ENCODE measurements at places on chromosomes 6 and 20.

DNA sequence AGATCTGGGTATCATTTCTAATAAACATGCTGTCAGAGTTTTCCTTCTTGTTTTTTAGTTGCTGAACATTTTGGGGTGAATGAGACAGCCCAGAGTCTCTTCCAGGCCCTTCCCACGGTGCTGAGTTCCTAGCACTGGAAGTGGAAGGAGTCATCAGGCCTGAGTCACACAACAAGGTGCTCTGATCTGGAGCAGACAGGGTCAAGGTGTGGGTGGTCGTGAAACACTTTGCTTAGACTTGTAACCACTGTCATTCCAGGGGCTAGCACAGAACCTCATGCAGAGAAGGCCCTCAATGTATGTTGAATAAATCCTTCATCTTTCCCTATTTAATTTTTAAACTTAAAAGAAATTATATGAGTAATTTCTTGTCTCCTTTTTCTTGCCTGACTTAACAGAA is 60.6 kb downstream of the TXLNB start:
- DNase-seq = no peak

- no peak for DNase-seq
These were observed 1.6 kb downstream of the ZMYND8 start for GRCh38 chr20:47354714-47355488.

GRCh38 chr6:90938122-90938521 is 351.2 kb upstream of the MAP3K7 start:
- peak; percentile 37 for DNase-seq

- DNase-seq = peak; percentile 43
These were observed 35.7 kb downstream of the TSPYL4 start for GRCh38 chr6:116218172-116218633.

GRCh38 chr20:5831539-5832237 is 81.5 kb downstream of the SHLD1 start:
- no peak for DNase-seq

DNA sequence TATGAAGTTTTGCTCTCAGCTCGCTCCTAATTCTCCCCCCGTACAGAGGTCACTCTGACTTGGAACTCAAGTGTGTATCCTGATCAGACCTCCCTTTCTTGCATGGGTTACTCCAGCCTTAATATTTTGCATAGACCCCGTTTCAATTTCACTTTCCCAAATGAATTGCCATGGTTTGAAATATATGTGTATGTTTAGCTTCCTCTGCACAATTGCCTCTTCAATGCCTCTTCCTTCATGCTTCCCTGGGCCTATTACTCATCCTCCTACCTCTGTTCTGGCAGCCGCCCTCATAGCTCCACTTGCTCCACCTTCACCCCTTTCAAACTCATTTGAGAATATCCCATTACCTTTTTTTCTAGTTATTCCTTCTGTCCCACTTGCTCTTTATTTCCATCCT is 90.0 kb upstream of the SAMD5 start:
- DNase-seq = no peak

DNA sequence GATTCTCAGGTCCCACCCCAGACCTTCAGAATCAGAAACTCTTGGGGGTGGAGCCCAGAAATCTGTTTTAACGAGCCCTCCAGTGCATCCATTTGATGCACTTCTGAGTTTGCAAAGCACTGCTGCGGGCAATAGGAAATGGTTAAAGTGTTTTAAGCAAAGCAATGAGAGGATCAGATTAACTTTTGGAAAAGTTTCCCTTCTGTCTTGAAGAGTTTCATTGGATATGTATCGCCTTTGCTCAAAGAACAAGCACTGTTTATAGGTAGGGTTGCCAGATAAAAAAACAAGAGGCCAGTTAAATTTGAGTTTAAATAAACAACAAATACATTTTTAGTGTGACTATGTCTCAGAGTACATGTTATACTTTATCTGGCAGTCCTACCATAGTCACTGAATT is 226.0 kb downstream of the BMP7 start:
- no peak for DNase-seq

- no peak for DNase-seq
These were observed 280.6 kb downstream of the KHDC1L start for GRCh38 chr6:72944660-72945059.

GRCh38 chr6:80437221-80437620 is 330.8 kb downstream of the BCKDHB start:
- peak; percentile 22 for DNase-seq

DNA sequence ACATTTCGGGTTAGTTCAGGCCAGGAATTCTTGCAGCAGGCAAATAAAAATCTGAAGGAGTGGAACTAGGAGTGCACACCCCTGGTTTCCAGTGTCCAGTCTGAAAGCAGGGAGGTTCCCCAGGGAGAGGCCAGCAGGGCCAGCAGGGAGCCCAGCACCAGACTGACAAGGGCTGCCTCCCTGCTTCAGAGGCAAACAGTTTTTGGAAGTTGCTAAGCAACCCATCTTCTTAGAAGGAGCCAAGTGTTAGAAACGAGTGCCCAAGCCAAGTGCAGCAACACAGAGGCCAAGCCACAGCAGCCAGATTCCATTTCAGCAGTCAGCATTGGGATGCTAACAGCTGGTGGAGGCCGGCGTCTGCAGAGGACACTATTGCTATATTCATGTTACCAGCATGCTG is 179.1 kb downstream of the SYNDIG1 start:
- DNase-seq = no peak

- DNase-seq = no peak
These were observed 19.2 kb downstream of the MAPK13 start for GRCh38 chr6:36149476-36149875.

DNA sequence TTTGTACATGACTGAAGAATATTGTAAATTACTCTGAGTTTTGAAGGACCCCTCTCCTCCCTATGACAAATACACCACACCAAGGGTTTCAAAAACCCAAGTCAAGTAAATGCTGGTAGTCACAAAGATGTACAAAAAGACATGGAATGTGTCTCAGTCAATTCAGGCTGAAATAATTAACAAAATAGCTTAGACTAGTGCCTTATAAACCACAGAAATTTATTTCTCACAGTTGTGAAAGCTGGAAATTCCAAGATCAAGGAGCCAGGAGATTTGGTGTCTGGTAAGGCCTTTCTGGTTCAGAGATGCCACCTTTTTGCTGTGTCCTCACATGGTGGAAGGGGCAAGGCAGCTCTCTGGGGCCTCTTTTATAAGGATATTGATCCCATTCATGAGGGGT is 202.3 kb upstream of the RIN2 start:
- DNase-seq = no peak

DNA sequence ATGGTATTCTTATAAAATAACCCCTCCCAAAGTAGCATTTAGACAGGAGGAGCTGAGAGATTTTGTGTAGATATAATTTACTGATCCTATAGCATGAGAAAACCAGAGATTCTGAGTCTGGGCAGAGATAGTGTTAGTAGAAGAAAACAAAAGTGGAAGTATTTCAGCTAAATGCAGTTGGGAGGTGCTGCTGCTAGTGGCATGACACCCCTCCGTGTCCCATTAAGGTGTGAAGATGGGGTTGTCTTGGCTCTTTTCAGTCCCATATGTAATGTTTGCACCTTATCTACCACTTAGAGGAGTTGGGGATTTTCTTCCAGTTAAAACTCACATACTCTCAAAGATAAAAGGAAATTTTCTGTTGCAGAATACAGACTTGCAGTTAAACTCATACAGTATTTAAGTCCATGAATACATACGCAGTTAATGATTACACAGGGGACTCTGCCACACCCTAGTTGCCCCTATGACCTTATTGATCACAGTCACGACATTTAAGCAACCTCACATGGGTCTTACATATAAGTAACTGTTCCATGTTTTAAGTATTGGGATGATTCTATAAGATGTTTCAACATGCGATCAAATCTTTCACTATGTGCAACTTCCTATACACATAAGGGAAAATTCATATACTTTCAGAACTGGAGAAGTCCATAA is 11.5 kb downstream of the TAAR2 start:
- no peak for DNase-seq

- DNase-seq = no peak
These were observed 110.7 kb downstream of the ZDHHC14 start for GRCh38 chr6:157491571-157492232.

- no peak for DNase-seq
These were observed 218.6 kb downstream of the DLL1 start for GRCh38 chr6:170072246-170072645.

DNA sequence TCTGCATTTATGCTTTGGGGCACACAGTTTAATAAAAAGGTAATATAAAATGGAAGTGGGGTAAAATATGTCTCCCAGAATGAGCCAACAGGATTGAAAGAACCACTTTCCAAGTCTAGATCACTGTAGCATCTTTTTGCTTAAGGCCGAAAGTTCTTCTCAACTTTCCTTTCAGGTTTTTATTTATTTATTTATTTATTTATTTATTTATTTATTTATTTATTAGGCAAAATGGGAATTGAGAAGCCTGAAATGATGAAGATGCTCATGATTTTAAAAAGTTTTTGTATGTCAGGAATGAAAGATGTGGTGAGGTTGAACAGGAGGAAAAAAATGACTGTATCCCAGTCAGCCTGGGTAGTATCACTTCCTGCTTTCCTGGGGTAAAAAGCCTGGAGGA is 24.0 kb downstream of the TSHZ2 start:
- no peak for DNase-seq

DNA sequence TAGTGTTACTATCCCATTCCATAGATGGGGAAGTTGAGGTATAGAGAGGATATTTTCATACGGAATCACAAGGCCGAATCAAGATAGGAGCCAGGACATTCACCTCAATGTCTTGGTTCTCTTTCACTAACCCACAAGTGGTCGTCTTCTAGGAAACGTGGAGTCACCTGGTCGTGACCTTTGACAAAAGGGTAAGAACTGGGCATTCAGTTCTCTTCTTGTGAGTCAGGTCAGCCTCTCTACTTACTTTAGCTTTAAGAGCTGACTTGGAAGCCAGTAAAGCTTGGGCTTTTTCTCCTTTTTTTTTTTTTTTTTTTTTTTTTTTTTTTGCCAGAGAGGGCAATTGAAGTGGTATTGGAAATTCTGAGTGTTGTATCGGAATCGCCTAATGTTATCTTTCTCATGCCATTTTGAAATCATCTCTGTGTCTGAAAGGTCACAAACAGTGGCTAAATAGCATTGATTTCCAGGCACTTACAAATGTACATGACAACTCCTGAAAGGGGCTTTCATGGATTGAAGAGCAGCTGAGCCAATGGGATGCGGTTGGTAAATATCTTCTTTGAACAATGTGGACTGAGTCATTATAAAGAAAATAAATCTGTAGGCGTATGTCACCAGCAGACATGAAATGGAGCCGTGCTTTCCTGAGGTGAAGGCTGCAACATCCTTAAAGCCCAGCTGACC is 356.9 kb downstream of the KIF16B start:
- DNase-seq = no peak

- DNase-seq = no peak
These were observed 45.1 kb upstream of the TAGAP start for GRCh38 chr6:159089909-159090308.

GRCh38 chr6:21808045-21808470 is 214.5 kb downstream of the SOX4 start:
- peak; percentile 42 for DNase-seq

- no peak for DNase-seq
These were observed 67.2 kb upstream of the TNFRSF21 start for GRCh38 chr6:47376930-47377329.

- no peak for DNase-seq
These were observed 147.4 kb upstream of the BEND6 start for GRCh38 chr6:56807326-56807988.

DNA sequence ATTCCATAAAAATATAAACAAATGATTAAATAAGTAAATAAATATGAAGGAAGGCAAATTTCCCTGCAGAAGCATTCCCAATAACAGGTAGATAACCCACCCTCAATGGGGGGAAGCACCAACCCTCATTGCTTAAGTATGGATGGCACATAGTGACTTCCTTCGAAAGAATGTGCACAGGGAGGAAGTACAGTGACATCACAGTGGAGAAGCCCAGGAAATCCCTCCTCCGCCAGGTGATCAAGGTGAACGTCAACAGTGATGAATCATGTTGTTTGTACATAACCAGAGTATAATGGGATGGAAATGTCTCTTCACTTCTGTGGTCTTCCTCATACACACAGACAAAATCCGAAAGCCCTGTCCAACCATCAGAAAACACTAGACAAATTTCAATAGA is 267.9 kb downstream of the THBS2 start:
- no peak for DNase-seq

GRCh38 chr6:46325561-46326530 is 155.1 kb upstream of the ENPP5 start:
- DNase-seq = no peak

- no peak for DNase-seq
These were observed 45.3 kb upstream of the CNR1 start for GRCh38 chr6:88211446-88211845.

DNA sequence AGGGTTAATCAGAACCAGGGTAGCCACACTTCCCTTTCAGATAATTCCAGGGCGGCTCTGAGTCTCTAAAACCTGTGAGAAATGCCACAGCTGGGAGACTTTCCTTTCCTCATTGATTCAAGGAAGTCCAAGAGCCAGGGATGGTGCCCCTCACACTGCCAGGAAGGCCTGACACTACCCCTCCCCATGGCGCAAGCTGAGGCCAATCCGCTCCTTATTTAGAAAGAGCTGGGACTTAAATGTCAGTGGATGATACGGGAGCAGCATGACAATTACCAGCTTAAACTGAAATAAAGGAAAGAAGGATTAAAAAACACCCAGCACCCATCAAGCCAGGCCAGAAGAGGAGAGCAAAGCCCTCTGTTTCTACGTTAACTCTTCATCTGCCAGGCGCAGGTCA is 244.4 kb downstream of the LRFN2 start:
- no peak for DNase-seq

GRCh38 chr20:60541991-60542390 is 583.8 kb downstream of the CDH26 start:
- no peak for DNase-seq

- DNase-seq = no peak
These were observed 164.7 kb upstream of the SNX9 start for GRCh38 chr6:157658301-157658700.

DNA sequence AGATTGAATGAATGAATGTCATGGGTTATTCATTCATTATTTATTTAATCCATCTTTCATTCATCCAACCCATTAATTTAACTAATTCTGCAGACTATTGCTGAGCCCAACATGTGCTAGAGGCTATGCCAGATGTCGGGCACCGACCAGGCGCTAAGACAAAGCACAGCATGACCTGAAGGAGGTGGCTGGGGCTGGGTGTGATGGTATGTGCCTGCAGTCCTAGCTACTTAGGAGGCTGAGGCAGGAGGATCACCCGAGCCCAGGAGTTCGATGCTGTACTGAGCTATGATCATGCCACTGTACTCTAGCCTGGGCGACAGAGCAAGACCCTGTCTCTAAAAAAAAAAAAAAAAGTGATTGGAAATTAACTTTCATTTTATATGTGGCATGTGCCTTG is 5.7 kb upstream of the SLC22A7 start:
- no peak for DNase-seq

All from HFFc6 (cell line).